ENCODE measurements at places on chromosomes 1 and 21.
A peak's percentile ranks its signal among the peaks of the same experiment; 100 is the strongest.

DNA sequence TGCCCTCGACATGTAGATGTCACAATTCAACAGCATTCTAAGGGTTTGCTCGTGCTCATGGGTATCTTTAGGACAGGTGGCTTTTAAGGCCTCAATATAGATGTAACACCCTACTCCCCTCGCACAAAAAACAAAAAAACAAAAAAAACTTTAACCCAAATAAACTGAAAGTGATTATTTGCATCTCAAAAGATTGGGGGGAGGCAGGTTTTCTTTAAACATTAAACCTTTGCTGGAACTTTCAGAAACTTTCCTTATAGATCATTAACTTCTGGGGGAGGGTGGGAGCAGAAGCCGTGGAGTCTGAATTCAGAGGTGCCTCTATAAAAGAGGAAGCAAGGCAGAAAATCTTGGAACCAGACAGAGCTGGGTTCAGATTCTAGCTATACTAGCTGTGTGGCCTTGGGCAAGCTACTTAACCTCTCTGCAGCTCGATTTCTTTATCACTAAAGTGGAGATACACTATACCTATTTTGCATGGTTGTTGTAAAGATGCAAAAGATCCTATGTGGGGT, 3.2 kb upstream of the KIAA1614 start:
- DNase-seq = no peak

GRCh38 chr1:17167041-17167785, 37.7 kb upstream of the PADI1 start:
- DNase-seq = no peak

DNA sequence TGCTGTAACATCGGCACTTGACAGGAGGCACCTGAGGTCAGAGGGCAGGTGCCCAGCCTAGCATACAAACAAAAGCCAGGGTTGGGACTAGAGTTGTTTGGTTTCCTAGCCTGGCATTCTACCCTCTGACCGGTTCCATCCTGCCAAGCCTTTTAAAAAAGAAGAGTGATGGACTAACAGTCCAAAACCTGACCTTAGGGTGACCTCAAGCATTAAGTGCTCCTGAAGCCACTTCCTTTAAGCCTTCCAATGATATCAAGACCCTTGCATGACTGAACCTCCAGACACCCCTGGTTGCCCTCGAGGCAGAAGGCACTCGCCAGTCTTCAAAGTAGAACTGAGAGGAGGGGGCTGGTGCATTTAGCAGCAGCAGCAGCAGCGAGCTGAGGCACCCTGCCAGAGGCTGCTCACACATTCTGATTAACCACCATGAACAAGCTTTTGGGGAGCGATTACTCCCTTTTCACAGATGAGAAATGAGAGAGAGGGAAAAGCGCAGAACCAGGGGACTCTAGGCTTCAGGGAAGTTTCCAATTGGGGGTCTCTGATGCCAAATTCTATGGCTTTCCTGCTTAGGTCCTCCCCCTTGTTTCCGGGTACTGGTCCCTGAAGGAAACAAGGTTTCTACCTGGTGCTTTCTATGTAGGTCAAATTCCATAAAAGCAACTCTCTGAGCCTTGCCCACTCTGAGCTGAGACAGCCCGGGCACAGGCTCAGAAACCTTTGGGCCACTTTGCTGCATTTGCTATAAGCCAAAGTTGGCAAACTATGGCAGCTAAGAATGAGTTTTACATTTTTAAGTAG, 9.2 kb downstream of the SLC2A1 start:
- DNase-seq = no peak

DNA sequence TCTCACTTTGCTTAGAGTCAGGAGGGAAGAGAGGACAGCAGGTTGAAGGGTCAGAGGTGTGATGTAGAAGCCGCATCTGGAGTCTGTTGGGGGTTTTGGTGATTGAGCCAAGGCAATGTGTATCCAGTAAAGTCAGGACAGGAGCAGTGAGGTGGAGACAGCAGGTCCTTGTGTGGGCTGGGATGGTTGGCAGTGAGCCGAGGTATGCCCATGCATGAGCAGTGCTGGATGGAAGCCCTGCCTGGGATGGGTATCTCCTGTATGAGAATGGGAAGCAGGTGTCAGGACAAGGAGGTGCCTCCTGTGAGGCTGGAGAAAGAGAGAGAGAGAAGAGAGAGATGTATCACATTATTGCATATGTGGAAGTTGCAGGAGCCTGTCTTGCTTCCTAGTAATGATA, 90.0 kb downstream of the OBSCN start:
- DNase-seq = no peak

- no peak for DNase-seq
Observed at GRCh38 chr1:154792899-154793298, 77.2 kb downstream of the KCNN3 start.

GRCh38 chr1:91135799-91136198, 114.0 kb upstream of the ZNF644 start:
- no peak for DNase-seq

GRCh38 chr1:1272341-1273208, 1.1 kb downstream of the UBE2J2 start:
- DNase-seq = no peak

DNA sequence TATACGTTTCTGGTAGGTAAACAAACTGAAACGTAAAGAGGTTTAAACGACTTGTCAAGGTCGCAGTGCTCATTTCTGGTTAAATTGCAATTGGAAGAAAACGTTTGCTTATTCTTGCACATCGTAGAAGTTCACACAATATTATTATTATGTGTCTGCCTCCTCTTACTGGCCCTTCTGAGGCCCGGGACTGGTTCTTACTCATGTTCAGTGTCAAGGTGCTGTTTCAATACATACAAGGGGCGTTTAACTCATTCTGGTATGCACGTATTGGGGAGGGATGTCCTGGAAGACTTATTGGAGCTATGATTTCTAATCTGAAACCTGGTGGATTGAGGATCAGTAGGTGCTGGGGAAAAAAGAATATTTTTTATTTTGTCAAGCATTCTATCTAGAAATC, 932 bp downstream of the RPF1 start:
- DNase-seq = no peak

DNA sequence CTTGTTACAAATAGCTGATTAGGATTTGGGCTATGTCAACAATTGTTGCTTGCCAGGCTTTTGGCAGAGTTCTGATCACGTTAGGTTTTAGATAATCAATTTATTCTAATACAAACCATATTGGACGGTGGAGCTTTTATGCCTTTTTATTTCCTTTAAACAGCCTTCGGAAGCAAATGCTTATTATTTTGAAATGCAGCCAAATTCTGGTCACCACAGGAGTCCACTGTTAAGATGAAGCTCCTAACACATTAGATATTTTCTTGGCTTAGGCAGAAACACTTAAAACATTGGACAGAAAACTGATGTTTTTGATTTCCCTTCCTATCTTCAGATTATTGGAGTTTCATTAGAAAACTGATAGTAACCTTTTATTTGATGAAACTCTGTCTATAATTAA, 82.9 kb downstream of the CENPF start:
- DNase-seq = no peak

GRCh38 chr1:1144122-1144842, 28.4 kb upstream of the C1orf159 start:
- peak; percentile 70 for DNase-seq
